Hypothalamus (tissue), 51 donors: ENCODE measurements at places on chromosomes 11 and 22.

DNA sequence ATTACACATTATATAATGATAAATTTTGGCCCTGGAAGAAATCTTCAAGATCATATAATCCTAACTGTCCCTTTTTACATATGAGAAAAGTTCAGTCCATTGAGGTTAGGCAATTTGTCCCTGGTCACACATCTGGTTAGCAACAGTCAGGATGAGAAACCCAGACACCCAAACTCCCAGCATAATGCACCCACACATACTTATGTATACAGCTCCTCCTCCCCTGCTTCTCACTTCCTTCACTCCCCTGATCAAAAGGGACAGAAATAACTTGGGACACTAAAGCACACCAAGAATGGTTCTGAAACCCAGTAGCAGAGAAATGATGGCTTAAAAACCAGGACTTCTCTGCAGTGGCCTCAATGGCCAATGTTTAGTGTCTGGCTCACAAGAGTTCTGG is 11.1 kb downstream of the NUMA1 start:
- no peak for DNase-seq

DNA sequence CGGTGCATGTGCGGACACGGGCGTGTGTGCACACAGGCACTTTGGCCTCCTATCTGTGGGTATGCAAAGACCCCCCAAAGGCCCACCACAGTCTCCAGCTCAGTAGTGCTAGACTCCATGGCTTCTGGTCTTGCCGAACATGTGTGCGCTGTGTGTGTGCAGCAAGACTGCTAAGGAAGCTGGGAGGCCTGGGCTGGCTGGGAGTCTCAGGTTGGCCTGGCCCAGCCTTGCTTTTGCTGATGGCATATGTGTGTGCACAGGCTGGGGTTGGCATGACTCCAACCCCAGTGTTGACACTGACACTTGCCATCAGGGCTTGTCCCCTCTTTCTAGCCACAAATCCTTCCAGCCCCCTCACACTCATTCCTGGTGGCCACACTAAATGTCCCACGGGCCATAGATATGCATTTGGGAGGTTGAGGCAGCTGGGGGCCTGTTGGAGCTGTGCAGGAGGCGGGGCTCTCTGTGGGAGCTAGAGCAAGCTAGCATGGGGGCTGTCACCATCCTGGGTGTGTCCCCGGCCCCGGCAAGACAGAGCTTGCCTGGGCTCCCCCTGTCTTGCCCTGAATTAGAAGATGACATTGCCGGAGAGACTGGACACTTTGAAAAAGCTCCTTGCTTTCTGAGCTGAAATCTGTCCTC is 60.9 kb upstream of the NECTIN1 start:
- DNase-seq, result no peak

GRCh38 chr11:78685156-78685555 is 110.5 kb upstream of the NARS2 start:
- DNase-seq, result no peak

- DNase-seq, result no peak
These were observed 6.9 kb downstream of the KMT5B start for GRCh38 chr11:68206211-68206610.

GRCh38 chr11:113447621-113448315 is 27.4 kb downstream of the DRD2 start:
- no peak for DNase-seq

- no peak for DNase-seq
These were observed 4.7 kb upstream of the MIEF1 start for GRCh38 chr22:39497429-39497828.

GRCh38 chr11:2903672-2904011 is 18.1 kb upstream of the CDKN1C start:
- no peak for DNase-seq

DNA sequence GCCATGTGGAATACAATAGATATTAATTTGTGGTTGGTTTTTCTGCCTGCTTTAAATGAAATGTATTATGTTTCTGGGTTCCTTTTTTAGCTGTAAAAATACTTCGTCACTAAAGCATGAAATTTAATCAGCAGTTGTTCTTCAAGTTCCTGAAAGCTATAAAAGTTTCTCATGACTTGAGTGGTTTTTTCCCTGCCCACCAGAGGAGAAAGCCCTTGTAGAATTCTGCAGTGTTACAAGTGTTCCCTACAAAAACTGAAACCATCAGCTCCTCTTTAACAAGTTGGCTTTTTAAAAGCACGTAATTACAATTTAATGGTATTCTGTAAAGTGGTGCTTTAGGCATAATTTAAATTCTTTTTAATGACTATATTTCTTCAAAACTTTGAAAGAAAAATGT is 56.2 kb downstream of the PANX1 start:
- DNase-seq, result no peak

DNA sequence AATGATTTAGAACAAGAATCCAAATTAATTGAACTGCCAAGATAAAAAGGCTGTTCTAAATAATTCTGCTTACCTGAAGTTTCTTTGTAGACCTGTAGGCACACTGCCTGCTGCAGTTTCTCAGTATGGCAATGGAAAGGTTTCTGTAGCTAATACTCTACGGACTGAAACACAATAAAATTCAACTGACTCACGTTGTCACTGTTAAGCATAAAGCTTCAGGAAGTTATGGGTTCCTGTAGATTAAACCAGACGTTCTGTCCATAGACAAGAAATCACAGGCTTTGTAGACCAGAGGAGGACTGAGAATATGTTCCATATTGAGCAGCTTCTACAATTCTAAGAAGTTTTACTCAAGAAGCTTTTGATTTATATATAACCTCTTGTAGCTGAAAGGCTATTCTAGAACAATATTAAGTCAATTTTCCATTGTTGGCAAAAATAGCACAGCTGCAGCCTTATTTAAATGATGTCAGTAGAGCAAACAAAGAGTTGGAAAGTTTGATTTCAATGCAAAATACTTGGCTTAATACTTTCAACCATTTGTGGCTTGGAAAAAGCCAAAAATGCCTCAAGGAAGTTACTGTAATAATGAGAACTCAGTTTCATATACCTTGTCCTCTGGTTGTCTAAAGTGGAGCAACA is at the start of gene GLYATL2:
Gene GLYATL2, minus strand, starts transcription at position 344 of the 645 bp plus-strand sequence. CDS start 5,092 bp downstream, outside the sequence.
- DNase-seq, result no peak

- DNase-seq, result no peak
These were observed 298.7 kb upstream of the ZC3H12C start for GRCh38 chr11:109794501-109794900.

DNA sequence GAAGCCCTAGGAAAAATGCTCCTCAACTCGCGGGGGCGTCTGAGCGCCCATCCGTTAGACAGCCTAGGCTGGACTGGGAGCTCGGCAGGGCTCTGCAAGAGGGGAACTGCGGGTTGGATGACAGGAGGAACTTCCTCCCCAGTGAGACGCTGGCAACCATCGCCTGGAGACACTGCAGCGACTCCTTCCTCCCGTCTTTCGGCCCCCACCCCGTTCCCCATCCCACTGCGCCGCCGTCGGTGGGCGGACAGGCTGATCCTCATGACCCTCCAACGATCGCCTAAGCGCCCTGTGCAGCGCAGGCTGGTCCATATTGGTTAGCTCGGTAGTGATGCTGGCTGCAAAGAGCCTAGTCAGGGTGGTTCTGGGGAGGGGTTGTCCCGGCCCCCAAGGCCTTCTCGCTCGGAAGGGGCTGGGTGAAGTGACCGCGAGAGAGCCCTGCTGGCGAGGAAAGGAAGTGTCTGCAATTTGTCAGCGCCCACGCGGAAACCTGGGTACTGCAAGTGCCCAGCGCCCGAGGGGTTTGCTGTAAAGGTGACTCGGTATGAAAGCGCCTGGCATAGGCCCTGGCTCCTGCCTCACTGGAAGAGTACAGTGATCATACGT is 638 bp downstream of the NRGN start:
- no peak for DNase-seq

- DNase-seq, result no peak
These were observed 1.7 kb downstream of the MN1 start for GRCh38 chr22:27799827-27800249.

DNA sequence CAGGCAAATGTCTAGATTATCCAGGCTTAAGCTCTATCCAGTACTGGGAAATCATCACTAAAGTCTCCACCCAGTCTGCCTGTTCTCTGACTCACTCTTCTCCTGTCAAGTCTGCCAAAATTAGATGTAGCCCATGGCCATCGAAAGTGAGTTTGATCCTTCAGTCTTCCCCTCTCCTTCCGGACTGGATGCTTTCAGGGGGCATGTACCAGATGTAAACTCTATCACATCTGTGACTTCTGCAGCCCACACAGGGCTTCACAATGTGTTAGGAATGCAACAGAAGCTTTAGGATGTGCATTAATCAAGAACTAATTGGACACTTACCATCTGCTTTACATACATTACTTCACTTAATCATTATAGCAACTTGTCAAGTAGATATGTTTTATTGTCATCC is 12.3 kb downstream of the ME3 start:
- DNase-seq, result no peak

DNA sequence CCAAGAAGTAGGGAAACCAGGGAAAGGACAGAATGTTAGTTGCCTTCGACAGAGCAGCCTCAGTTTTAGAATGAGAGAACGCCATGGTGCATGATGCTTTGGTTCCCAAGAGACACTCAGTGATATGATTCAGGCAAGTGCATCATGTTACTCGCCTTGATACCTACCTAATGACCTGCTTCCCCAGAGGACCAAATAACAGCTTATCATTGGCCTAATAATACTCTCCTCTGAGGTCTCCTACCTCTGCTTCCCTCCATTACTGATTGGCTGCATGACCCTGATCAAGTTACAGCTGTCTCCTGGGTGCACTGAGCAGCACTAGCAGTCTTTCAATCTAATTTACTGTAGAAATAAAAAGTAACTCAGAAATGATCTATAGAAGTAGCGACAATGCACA is 979.7 kb upstream of the FAT3 start:
- DNase-seq, result no peak

- DNase-seq, result no peak
These were observed 24.0 kb downstream of the TPST2 start for GRCh38 chr22:26565889-26566288.

DNA sequence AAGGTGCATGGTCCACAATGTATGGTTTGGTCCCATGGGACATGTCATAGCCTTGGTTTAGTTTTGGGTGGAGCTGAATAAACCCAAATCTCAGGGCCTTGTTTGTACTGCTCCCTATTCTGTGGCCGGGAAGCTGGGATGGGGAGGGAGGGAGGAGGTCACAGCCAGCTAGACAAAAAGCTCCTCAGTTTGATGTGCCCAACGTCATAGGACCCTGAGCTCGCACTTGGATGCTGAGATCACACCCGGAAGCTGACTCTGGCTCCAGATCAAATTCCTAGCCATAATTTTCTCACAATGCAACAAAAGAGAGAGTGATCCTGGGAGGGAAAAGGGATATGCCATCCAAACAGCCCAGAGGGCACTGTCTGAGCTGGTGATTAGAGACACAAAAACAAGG is 1.5 kb downstream of the HSPB2 start:
- peak; percentile 54 for DNase-seq

GRCh38 chr11:125062931-125063428 is at the start of gene SLC37A2:
TSS of gene SLC37A2 (plus strand) at chr11:125063305. CDS start at chr11:125063368, 63 bp downstream.
- DNase-seq, result peak; percentile 66

DNA sequence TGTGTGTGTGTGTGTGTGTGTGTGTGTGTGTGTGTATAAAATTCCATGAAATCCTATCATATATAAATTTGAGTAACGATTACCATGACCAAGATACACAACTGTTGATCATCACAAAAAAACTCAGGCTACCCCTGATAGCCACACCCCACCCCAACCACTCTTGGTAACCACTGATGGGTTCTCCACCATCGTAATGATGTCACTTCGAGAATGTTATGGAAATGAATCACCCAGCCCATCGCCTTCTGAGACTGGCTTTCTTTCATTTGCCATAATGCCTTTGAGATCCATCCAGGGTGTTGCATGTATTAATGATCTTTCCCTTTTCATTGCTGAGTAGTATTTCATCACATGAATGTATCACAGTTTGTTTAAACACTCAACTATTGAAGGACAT is 496.0 kb downstream of the MIAT start:
- no peak for DNase-seq

DNA sequence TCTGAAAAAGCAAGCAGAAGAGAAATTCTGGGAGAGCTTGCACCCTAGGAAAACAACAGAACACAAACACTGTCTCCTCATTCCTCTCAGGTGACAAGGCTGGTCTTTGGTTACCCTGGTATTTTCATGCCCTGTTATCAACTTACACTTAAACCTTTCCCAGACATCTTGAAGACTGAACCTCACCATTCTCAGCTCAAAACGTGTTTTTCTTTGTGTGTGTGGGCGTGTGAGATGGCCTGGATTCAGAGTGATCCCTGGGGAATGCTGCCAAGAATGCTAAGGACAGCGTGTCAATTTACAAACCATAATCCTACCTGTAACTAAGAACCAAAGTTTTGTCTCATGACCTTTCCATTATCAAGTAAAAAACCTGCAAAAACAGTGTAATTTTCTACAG is 33.3 kb downstream of the ELF5 start:
- no peak for DNase-seq

GRCh38 chr11:45485070-45485707 is 180.2 kb downstream of the CHST1 start:
- no peak for DNase-seq

DNA sequence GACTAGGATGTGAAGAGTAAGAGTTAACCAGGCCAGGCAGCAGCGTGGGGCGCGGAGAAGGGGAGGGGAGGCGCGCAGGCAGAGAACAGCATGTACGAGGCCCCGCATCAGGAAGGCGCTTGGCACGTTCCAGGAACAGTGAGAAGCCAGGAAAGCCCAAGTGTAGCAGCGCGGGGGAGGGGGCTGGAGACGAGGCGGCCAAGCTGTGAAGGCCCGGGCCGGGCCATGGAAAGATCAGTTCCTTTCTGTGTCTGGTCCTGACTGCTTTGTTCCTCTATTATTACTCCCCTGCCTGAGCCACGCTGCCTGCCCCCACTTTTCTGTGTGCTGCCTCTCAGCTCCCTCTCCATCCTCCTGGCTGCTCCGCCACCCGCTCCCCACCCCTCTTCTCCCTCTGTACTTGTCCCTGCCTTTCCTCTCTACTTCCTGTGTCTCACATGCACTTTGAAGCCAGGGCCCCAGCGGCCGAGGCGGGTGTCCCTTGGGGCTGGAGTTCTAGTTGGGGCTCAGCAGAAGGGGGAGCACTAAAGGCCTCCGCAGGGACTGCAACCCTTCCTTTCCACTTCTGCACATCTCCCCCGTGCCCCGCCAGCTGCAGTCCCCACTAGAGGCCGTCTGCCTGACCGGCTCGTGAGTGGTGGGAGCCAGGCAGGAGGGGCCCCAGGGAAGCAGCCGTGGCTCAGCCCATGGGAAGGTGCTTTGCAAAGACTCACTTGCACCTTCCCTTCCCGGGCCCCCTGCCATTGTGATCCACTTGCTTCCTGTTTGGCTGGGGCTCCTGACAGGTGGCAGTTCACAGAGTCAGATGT is 63.7 kb downstream of the PRDM11 start:
- no peak for DNase-seq

DNA sequence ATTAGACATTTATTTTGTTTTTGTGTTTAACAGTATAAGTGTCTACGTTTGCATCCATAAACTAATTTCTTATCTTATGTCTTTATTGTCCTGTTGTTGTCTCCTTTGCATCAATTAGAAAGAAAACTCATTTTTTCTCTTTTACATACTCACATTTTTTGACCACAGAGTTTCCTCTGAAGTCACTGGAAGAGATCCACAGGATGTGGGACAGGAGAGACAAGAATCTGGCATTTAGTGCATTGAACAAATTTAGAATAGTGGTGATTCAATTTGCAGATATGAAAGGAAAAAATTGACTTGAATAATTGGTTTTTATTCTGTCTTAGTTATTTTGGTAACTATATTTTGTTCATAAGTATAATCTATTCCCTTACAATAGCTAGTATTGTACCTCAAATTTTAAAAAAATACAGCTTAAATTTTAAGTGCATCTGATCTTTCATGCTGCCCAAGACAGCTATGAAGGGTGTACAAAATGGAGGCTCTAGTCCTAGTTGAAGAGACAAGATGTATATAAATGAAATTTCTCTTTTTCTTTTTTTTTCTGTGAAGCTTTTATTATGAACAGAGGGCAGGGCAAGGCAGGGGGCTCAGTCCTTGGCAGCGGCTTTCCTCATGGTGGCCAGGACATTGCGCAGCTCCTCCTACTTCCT is 24.4 kb downstream of the HORMAD2 start:
- DNase-seq, result no peak
